ENCODE measurements at places on chromosomes 3 and 15.

DNA sequence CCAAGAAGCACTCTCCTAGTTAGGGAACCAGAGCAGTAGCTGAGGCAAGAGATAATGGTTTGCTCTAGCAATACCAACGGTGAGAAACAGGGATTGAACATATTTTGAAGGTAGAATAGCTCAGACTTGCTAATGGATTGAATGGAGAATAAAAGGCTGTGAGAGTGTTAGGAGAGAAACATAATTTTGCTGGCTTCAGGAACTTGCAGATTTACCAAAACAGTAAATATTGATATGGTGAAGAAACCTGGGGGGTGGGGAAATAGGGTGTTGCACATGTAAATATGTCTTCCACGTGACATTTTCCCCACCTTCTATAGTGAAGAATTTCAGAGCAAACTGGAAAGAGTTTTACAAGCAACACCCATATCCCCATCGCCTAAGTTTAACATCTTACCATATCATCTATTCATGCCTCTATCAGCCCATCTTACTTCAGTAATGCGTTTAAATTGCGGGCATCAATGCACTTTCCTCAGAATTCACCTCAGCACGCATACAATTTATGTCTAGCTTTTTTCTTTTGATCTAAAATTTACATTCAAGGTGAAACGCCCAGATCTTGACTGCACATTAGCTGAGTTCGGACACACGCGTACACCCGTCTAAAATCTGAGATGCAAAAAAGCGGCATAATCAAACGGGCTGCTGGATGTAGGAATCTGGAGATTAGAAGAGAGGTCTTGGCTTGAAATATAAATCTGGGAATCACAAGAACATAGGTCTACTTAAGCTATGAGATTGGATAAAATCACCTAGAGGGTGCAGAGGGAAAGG lies 891 bp upstream of the NR1D2 start:
- no peak for DNase-seq

DNA sequence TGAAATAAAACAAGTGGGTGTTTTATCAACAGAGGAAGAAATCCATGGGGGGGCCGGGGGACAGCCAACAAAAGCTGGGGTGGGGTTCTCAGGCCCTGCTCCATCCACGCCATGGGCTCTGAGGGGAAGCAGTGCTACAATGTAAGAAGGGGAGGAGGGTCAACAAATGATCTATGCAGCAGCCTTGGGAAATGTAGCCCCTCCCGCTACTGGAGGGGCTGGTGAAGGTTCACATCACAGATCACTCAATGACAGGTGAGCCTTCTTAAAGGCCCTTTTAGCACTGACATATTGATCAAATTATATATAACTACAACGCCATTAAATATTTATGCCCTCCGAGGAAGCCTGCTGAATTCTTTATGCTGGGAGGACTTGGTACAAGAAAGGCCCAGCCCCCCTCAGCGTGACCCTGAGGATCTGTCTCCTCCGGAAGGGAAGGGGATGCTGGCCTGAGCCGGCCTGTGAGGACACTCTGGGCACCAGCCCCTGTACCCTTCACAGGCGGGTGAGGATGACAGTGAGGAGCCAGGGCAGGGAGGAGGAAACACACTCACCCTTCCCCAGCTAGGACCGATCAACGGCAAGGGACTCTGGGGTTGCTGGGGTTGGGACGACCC lies 15.3 kb downstream of the TLE3 start:
- DNase-seq, result no peak

DNA sequence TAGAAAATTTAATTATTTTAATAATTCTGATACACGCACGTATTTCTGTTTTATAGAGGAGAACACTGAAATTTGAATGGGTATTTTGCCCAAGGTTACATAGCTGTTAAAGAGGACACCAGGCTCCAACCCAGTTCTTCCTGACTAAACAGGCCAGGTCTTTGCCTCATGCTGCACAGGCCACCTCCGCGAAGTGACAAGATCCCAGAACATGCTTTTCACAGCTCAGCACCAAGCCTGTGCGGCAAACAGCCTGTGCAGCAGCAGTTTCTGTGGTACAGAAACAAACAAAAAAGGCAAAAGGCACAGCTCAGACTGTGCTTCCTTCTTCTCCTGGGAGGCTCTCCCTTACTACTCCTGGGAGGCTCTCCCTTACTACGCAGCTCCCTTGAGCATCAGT lies 6.5 kb downstream of the FOXL2 start:
- DNase-seq, result no peak

GRCh38 chr3:172647080-172647479 lies 63.8 kb downstream of the NCEH1 start:
- no peak for DNase-seq

- DNase-seq, result no peak
These were observed 231.9 kb downstream of the DTWD1 start for GRCh38 chr15:49852756-49853155.

DNA sequence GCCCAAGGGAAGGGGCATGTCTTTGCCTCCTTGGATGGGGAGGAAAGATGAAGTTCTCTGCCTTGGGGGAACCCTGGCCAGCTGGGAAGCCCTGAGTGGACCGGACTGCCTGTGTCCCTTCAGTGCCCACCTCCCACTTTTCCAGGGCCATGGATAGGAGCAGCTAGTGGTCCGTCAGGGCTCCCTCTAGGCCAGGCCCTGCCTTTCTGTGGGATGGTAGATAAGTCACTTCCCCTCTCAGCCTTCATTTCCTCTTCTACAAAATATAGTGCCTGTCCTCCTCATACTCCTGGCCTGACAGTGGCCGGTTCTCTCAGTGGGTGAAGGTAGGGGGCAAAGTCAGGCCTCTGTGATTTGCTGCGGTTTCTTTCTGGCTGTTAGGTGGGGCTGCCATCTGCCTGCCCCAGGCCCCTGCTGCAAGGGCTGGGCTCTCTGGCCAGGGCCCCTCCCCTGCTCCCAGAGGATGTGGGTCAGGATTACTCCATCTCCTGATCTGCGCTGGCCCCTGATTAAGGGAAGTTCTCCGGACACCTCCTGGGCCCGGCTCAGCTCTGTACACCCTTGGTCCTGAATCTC lies 1.4 kb downstream of the PLEKHO2 start:
- DNase-seq, result no peak

- no peak for DNase-seq
These were observed 48.0 kb upstream of the MEX3B start for GRCh38 chr15:82093774-82094211.

GRCh38 chr15:50808728-50809127 lies 43.2 kb upstream of the SPPL2A start:
- no peak for DNase-seq

- no peak for DNase-seq
These were observed 935.0 kb downstream of the FHIT start for GRCh38 chr3:60316121-60316797.

- no peak for DNase-seq
These were observed 25.7 kb downstream of the VPS39 start for GRCh38 chr15:42182328-42182886.

- no peak for DNase-seq
These were observed 75.6 kb upstream of the CACNA2D3 start for GRCh38 chr3:54046641-54047214.

GRCh38 chr15:42548249-42549031 lies at the start of the genes HAUS2 and LRRC57:
HAUS2 (plus strand) TSS chr15:42548838; CDS start chr15:42548873, 35 bp downstream.
LRRC57 (minus strand) TSS chr15:42548793; CDS start chr15:42548434, 359 bp downstream.
- DNase-seq, result peak; percentile 86

DNA sequence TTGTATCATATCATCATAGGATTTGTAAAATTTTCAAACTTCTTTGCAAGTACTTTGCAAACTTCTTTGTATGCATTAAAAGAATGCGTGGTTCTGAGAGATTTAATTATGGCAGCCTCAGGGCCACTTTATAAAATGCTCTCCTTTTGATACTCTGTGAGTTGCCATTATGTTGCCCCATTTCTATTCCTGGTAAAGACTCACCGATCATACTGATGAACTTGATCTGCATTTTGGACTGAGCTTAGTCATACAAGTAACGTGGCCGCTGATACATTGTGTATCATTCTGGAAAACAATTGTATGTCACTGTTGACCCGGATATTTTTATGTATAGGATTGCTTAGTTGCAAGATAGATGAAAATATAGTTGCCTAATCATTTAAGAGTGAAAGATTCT lies 38.8 kb downstream of the AKAP13 start:
- no peak for DNase-seq

DNA sequence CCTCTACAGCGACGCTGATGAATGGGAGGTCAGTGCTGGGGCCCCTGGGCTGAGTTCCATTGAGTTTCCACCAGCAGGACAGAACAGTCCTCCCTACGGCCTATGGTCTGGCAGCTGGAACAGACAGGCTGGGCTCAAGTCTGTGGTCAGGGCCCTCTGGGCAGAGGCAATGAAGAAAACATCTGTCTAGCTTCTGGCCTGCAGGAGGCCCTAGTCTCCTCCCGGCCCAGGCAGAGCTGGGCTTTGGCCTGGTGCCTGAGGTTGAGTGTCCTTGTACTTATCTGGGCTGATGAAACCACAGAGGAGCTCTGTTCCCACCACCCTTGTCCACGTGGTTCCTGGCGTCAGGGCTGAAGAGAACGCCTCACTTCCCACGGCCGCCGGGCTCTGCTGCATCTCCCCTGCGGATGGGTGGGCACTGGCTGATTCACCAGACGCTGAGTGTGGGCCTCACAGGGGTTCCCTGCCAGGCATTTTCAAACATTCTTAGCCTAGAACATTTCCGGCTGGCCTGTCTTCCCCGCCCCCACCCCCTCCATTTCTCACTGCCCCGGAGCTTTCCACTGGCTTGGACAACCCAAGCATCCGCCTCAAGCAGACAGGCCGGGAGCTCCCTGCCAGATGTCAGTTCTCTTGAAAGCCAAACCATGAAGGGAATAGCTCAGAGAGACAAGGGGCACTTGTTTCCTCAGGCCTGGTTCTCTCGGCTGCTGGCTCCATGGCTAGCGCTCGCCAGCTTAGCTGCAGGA lies 20.3 kb downstream of the PPCDC start:
- no peak for DNase-seq

- no peak for DNase-seq
These were observed 2.7 kb downstream of the ZIC1 start for GRCh38 chr3:147411815-147412241.
